ENCODE measurements at places on chromosomes 2 and 18.

DNA sequence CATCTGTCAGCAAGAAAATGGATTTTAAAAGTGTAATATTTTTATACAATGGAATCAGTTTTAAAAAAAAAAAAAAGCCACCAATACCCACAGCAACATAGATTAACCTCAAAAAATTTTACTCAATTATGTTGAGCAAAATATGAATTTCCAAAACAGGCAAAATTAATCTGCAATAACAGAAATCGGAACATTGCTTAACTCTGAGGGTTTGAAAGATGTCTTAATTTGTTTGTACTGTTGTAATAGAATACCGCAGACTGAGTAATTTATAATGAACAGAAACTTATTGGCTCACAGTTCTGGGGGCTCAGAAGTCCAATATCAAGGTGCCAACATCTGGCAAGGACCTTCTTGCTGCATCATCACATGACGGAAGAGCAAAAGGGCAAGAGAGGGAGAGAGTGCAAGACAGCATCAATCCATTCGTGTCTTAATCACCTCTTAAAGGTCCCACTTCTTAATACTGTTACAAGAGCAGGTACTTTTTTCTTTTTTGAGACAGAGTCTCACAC is 31.8 kb upstream of the TNFAIP6 start:
- DNase-seq, result no peak

DNA sequence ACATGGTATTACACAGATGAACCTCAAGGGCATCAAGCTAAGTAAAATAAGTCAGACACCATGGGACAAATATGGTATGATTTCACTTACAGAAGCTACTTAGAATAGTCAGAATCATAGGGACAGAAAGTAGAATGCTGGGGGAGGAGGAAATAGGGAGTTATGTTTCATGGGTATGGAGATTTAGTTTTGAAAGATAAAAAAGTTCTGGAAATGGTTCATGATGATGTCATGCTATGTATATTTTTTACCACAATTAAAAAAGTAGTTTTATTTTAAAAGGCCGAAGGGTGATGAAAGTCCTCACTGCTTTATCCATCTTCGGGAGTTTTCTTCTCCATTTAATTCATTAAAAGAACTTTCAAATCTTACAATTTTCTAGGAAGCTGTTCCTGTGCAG is 181.9 kb downstream of the CALCRL start:
- no peak for DNase-seq

GRCh38 chr18:3046216-3046808 is 33.4 kb upstream of the LPIN2 start:
- no peak for DNase-seq

DNA sequence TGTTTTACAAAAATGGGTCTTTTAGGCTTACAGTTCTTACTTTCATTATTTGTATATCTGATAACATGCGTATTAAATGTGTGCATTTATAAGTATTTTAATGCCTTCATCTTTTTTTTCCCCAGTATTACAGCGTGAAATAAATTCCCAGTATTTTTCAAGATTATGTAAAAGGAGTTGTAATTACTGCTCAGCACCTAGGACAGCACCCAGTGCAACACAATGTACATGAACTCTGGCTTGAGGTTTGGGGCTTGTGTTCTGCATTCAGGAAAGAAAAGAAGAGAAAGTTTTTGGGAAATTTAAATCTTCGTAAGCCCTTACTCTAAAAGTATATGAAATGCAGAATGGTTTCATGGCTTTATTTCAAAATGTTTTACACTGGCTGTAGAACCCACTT is 16.7 kb downstream of the ZNF638 start:
- no peak for DNase-seq

- no peak for DNase-seq
Measured at GRCh38 chr2:219087848-219088247, 27.1 kb upstream of the IHH start.

GRCh38 chr2:12416600-12416999 is 300.1 kb upstream of the TRIB2 start:
- no peak for DNase-seq

- no peak for DNase-seq
Measured at GRCh38 chr18:2982452-2983269, 30.3 kb downstream of the LPIN2 start.

DNA sequence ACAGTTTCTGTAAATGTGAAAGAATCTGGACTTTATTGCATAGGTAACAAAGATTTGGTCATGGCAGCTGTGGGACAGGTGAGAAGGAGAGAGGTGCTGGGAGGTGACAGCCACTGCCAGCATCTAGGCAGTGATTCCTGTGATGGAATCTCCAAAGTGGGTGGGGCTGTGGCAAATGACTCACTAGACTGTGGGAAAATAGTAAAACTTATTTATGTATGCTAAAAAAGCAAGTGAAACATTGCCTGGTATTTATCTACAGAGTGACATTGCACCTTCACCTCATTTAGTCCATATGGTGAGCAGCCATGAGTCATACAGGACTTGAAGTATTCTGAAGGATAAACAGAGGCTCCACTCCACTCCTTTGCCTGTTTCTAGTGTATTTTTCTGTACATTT is 145.3 kb upstream of the MEX3C start:
- peak; percentile 25 for DNase-seq

DNA sequence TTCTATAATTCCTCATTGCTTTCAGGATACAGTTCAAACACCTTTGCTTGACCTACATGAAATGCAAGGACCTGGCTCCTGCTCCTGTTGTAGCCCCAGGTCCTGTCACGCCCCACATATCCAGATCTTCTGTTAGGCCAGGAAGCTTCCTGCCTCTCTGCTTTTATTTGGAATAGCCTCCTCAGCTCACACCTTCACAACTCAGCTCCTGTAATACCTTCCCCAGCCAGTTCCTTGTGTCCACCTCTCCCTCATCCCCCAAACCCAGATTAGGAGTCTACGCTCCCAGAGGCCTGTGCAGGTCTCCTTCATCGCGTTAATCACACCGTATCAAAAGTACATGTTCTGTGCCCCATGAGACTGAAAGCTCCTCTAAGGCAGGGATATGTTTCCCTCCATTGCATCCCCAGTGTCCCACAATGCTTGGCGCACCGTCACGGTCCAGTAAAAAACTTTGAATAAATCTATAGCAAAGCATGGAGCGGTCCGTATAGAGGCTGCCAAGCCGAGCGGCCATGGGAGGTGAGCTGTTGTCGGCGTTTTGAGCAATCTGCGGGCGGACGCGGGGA is 371 bp downstream of the MDH1B start:
- DNase-seq, result no peak
